ENCODE measurements at places on chromosomes 16 and 17.

- DNase-seq: no peak
Measured at GRCh38 chr16:64425381-64425780, 696.5 kb downstream of the CDH11 start.

GRCh38 chr16:74275031-74275636, 21.5 kb upstream of the PSMD7 start:
- no peak for DNase-seq

DNA sequence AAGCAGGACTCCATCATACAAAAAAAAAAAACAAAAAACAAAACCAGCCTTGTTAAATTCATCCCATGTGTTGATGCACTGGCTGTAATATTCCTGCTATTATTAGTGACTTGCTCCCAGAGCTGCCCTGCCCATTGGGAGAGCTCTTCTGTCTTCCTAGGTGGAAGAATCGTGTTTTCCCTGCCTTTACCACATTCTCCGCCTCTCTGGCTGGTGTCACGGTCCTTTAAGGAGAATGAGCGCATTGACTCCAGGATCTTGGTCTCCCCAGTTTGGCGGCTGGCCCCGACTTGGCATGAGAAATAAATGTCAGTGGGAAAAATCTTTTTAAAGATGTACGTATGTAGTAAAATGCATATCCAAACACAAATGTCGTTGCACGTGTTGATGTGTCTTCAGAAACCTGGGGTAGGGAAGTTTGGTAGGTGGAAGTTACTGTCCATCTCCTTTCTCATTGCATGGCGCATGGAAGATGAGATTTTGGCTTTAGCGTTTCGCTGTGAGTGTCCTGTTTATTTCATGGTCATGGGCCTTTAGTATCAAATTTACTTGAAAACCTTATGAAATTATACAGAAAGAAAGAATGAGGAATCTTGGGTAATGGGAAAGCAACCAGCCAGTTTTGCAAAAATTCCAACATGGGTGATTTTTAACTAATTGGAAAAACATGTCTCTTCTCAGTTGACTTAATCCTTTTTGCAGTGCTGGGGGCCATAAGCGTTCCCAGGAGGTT, 15.5 kb downstream of the RMI2 start:
- DNase-seq: no peak

- no peak for DNase-seq
Measured at GRCh38 chr17:6269478-6269877, 165.4 kb downstream of the AIPL1 start.

DNA sequence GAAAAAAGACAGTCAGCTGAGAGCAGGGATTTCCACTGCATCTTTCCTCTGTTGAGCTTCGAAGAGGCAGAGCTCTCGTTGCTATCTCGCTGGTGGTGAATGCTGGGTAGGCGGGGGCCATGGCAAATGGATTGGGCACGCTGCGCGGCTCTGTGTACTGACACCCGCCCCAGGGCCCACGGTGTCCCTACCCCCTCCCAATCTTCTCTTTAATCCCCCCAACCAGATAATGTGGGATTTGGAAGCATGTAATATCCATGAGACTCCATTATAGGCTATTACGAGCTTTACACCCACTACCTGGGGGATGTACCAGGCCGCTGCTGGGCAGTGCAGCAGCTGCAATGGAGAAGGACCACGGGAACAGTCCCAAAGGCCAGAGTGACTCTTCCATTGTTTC, 8.3 kb downstream of the PIPOX start:
- DNase-seq: no peak

- no peak for DNase-seq
Measured at GRCh38 chr16:81275795-81276194, 37.3 kb downstream of the BCO1 start.

Data from left renal cortex interstitium (tissue), 4 donors.